ENCODE measurements at places on chromosomes 3 and 15. TPM values are rescaled to one million over a fixed set of nuclear protein-coding genes. Genes with fewer than 3 reads are reported as not detected.

LSMEM2 gene
- not detected for total RNA-seq

CTSH gene
- 50.2 TPM for total RNA-seq

GRCh38 chr3:46699676-46700523, 1.3 kb upstream of the TMIE start:
- DNase-seq, result no peak

DNA sequence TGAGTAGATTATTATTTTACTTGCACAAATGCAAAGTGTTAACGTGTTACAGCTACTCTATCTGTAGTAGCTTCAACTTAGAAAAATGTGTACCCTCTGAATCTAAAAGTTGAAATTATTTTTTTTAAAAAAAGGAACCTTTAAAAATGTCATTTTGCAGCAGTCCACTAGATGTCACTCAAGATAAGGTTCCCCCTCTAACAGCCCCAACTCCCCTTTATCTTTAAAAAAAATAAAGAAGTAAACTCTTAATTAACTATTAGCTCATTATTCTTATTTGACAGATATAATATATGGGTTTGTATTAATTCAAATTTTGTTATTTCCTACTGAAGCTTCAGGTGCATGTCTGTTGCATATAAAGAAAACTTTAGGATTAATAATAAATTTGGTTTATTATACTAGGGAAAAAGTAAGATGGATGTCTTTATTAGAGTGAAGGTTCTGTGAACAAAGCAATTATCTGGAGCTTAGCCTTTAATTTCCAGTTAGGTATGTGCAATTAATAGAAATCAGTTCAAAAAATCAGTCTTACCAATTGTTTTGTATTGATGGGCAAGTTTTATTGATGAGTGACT, 288.5 kb downstream of the VGLL3 start:
- peak; percentile 7 for DNase-seq

DNA sequence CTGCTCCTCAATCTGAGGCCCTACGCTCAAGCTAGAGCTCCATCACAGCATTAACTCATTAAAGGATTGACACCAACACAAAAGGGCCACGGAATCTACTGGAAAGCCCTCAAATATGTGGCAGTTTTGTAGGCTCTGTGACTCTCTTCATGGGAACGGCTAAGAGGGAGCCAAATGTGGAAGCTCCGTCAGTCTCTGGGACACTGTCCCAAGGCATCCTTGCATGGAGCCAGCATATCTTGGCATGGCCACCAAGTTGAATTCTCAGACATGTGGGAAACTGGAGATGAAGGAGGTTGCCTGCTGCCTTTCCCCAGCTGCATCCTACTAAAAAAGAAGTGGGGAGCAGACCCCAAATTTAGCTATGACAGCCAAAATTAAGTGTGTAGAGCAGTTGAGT, 296.9 kb downstream of the NTRK3 start:
- DNase-seq, result no peak

All from dermis blood vessel endothelial cell (primary cell).